ENCODE measurements at places on chromosomes 5 and 9.

- DNase-seq, result no peak
Measured at GRCh38 chr9:87740209-87740608, 14.3 kb downstream of the CTSL start.

- DNase-seq, result no peak
Measured at GRCh38 chr5:67549296-67549618, 352.7 kb upstream of the CD180 start.

GRCh38 chr5:160938532-160938931, 86.5 kb upstream of the ATP10B start:
- peak; percentile 78 for DNase-seq

- no peak for DNase-seq
Measured at GRCh38 chr9:127825319-127826051, 22.8 kb downstream of the FPGS start.
